ENCODE measurements at places on chromosomes 12 and 14.

- DNase-seq = peak; percentile 10
Observed at GRCh38 chr12:89861086-89861485, 152.4 kb upstream of the ATP2B1 start.

GRCh38 chr12:26768611-26769603, 64.1 kb downstream of the ITPR2 start:
- DNase-seq = no peak

GRCh38 chr12:115163710-115164109, 479.7 kb upstream of the TBX3 start:
- DNase-seq = no peak

GRCh38 chr12:121930862-121931261, 12.5 kb downstream of the CFAP251 start:
- no peak for DNase-seq

DNA sequence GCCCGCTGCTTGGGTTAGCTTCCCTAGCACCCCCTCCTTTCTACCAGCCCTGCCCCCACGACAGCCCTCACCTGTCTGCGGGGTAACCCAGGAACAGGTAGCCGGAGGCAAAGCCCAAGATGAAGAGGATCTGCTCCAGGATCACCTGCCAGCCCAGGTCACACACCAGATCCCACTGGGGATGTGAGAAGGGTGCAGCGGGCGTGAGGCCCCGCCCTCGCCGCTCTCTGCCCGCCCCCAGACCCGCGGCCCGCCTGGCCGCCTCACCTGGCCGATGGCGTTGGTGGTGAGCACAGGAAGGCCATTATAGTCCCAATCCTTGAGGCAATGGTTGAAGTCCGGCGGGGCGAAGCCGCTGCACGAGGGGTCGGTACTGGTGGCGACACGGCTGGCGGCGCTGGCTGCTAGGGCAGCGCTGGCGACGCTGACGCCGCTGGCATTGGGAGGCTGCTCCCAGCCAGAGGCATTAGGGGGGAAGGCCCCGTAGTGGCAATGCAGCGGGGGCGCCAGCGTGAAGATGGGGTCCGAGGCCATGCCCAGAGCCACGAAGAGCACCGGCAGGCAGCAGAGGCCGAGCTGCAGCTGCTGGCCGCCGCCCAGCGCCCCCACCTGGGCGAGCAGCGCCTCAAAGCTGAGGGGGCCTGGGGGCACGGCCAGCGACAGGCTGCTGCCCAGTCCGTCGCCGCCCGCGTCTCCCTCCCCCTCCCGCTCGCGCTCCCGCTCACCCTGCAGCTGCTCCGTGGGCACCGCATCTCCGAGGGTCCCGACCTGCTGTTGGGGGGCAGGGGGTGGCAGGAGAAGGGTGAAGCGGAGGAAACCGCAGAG, 794 bp downstream of the SLC22A17 start:
- DNase-seq = no peak

DNA sequence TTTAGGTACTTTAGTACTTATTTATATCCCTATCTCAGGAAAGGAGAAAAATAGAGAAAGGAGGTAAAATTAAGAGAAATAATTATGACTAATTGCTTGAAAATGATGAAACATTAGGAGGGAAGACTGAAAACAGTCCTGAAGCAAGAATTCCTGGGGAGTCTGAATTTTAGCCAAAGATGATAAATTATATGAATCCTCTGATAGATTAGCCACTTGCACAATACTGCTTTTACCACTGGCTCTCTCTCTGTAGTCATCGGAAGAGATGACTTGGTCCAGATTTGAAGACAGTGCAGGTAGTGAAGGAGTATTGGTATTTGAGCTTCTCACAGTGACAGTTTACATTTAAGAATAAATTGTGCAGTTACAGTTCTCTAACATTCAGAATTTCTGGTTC, 83.8 kb upstream of the CLEC14A start:
- no peak for DNase-seq

- DNase-seq = no peak
Observed at GRCh38 chr14:56136571-56137452, 18.6 kb downstream of the PELI2 start.

GRCh38 chr14:100899884-100900771, 3.4 kb downstream of the RTL1 start:
- no peak for DNase-seq

- DNase-seq = no peak
Observed at GRCh38 chr12:26428420-26428819, 233.0 kb downstream of the SSPN start.

DNA sequence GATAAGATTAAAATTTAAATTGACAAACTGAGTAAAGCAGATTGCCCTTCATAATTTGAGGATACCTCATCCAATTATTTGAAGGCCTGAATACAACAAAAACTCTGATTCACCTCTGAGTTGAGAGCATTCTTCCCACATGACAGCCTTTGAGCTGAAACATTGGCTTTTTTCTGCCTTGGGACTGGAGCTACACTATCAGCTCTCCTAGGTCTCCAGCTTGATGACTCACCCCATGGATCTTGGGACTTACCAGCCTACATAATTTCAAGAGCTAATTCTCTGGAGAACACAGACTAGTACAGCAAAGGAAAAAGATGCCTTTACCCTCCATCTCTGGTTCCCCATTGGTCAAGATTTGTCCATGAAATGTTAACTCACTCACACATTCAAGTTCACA, 555.1 kb downstream of the FOXG1 start:
- no peak for DNase-seq

- DNase-seq = no peak
Observed at GRCh38 chr14:102696856-102697495, 80.3 kb upstream of the TRAF3 start.

DNA sequence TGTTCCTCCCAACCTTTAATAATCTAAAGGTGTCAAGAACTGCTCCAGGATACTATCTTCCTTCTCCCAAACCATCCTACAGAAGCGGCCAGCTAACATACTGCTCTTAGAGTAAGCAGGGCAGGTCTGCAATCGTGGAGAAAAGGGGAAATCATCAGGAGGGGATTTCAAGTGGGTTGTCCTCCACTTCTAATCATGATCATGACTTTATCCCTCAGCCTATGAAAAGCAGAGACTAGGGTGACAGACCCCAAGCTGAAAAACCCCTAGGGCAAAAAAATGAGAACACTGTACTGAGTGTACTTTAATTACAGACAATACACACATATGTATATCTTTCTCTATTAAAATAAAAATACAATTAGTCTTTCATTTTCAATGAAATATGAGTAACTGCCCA, 13.9 kb downstream of the DUSP16 start:
- DNase-seq = no peak

- DNase-seq = no peak
Observed at GRCh38 chr12:123995023-123995748, 22.2 kb downstream of the ZNF664 start.

GRCh38 chr12:6603095-6603567, 4.0 kb downstream of the CHD4 start:
- no peak for DNase-seq

DNA sequence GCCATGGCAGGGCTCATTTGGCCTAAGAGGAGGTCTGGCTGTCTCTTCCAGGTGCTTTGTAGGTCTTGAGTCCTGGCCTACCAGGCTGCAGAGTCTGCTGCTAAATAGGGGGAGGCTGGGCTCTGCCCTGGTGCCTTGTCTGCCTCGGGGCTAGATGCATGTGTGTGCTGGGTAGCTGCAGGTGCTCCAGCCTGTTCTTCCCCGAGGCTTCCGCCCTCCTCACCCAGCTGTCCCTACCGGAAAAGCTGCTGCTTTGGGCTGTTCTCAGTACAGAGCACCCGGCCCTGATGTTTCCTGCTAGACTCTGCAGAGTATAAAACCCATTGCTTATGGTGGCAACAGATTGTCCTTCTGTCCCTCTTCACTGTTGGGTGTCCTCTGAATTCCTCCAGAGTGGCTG, 37.7 kb downstream of the RAB35 start:
- DNase-seq = no peak
